EL (cell line): ENCODE measurements at places on chromosomes 2 and 18.

GRCh38 chr2:232214053-232214452 is 164.5 kb upstream of the ALPP start:
- no peak for DNase-seq

DNA sequence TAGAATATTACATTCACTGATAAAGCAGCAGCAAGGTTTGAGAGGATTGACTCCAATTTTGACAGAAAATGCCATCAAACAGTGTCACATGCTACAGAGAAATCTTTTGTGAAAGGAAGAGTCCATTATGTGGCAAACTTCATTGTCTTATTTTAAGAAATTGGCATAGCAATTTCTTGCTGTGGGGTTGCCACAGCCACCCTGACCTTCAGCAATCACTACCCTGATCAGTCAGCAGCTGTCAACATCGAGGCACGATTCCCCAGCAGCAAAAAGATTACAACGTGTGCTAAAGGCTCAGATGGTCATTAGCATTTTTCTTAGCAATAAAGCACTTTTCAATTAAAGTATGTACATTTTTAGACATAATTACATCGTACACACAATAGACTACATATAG is 74.7 kb downstream of the PRKCE start:
- no peak for DNase-seq

- no peak for DNase-seq
Measured at GRCh38 chr2:34308140-34308539, 709.0 kb upstream of the FAM98A start.

- no peak for DNase-seq
Measured at GRCh38 chr2:104774631-104775030, 79.3 kb upstream of the POU3F3 start.

DNA sequence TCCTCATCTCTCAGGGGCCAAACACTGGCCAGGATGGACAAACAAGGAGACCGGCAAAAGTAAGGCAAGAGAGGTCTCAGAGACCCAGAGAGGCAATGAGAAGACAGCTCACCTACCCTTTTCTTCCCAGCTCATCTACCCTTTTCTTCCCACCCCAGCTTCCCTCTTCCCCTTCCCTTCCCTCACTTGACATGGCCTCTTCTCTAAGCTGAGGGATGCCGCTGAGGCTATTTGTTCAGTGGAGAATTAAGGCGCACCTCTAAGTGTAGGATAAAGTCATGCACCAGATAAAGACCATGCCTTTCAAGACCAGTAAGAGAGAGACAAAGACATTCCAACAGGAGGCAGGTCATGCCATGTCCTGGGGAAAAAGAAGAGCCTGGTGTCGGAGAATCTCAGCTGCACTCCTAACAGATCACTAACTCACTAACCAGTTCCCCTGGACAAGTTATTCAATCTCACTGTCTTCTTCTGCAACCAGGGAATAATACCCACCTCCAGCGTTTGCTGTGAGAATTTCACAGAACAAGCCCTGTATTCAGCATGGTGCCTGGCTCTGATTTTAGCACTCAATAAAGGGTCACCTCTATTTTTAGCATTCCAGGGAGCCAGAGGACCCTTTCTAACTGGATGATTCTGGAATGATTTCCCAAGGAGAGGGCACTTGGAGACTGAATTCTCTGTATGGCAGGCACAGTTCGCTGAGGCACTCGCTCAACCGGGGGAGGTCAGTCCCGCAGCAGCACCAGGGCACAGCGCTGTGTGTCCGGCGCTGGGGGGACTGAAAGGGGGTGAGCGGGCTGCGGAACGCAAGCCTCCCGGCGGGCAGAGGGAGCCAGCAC is 3.0 kb upstream of the FOSL2 start:
- no peak for DNase-seq

GRCh38 chr2:152525277-152525838 is 190.4 kb downstream of the FMNL2 start:
- DNase-seq: peak; percentile 90

- DNase-seq: no peak
Measured at GRCh38 chr2:230998882-230999281, 3.0 kb downstream of the SPATA3 start.

DNA sequence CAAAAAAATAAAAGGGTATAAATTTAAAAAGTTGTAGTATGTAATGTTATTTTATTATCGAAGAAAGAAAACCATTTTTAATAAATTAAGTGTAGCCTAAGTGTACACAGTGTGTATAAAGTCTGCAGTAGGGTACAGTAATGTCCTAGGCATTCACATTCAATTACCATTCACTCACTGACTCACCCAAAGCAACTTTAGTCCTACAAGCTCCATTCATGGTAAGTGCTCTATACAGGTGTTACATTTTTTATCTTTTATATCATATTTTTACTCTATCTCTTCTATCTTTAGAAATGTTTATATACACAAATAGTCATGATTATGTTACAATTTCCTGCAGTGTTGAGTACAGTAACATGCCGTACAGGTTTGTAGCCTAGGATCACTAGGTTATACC is 59.5 kb downstream of the RABL2A start:
- DNase-seq: no peak

GRCh38 chr18:11004294-11004693 is 145.1 kb downstream of the PIEZO2 start:
- peak; percentile 31 for DNase-seq

- DNase-seq: no peak
Measured at GRCh38 chr2:141513853-141514252, 617.0 kb downstream of the LRP1B start.

GRCh38 chr2:195021711-195022507 is 635.1 kb upstream of the SLC39A10 start:
- peak; percentile 2 for DNase-seq

- no peak for DNase-seq
Measured at GRCh38 chr2:85988175-85988913, 99.6 kb upstream of the ST3GAL5 start.

DNA sequence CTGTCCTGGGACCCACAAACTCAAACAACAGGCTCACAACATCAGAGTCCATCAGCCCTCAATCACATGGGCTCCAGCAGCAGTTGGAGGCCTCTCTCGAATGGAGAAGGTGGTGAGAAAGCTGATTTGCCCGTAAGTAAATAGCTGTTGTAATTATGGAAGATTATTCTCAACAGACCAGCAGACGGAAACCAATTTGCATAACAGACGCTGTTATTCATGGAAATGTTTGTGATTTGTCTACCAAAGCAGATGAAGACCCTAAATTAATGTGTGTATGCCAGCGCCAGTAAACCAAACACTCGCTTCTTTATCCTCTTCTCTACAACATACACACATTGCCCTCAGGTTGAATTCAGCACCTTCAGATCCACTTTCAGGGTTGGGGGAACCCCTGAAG is 23.4 kb upstream of the GALNT14 start:
- no peak for DNase-seq

DNA sequence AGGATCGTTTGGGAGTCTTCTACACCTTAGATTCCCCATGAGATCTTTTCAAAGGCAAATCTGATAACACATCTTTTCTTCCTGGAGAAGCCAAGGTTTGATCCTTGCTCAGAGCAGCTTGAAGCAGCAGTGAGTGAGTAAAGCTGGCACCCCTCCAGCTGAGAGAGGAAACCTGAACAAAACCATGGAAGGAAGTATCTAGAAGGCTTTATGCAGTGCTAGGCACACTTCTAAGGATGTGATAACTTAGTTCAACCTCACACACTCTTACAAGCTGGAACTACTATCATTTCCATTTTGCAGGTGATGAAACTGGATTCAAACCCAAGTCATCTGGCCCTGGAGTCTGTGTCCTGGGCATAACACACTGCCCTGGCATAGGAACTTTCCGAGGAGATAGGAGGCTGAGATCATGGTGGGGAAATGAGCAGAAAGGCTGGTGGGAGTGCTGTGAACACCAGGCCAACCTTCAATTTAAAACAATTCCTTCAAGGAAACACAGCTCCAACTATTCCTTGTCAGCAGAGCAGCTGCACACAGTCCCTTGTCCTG is 71.2 kb downstream of the CTAGE1 start:
- peak; percentile 78 for DNase-seq

- no peak for DNase-seq
Measured at GRCh38 chr2:101921319-101921952, 70.3 kb upstream of the IL1R2 start.

DNA sequence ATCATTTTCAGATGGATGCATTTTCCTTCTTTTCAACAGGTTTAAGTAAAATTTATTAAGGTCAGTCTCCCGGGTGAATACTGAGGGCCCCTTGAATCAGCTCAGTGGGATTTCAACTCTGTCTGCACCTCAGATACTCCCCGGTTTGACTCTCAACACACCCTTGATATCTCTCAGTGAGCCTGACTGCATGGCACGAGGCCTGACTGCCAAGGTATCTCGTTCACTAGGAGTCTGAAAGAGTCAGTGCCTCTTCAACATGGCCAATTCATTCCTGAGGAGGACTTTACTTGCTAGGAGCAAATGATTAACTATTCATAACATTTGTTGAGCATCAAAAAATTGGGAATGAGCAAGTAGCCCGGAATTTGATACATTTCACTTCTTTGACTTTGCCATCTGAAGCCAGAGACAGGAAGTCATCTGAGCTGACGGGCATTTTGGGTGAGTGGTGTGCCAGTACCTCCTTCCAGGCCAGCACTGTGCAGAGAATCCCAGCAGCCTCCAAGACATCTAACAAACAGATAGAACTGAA is 81.0 kb downstream of the VAPA start:
- no peak for DNase-seq

DNA sequence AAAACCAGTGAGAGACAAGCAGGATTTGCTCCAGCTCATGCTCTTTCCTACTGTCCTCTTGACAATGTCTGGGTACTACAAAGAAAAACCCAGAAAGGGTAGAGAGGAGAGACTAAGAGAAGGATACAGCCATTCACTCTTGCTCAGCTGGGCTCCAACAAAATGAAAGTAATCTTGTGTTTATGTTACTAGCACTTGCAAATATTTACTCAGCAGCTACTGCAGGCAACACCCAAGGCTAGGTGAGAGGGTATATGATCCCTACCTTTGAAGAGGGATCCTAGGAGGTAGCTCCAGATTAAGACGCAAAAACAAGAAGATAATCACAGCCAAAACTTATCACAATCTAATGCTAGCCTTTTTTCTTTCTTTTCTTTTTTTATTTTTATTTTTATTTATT is 329.6 kb upstream of the ACVR2A start:
- no peak for DNase-seq

DNA sequence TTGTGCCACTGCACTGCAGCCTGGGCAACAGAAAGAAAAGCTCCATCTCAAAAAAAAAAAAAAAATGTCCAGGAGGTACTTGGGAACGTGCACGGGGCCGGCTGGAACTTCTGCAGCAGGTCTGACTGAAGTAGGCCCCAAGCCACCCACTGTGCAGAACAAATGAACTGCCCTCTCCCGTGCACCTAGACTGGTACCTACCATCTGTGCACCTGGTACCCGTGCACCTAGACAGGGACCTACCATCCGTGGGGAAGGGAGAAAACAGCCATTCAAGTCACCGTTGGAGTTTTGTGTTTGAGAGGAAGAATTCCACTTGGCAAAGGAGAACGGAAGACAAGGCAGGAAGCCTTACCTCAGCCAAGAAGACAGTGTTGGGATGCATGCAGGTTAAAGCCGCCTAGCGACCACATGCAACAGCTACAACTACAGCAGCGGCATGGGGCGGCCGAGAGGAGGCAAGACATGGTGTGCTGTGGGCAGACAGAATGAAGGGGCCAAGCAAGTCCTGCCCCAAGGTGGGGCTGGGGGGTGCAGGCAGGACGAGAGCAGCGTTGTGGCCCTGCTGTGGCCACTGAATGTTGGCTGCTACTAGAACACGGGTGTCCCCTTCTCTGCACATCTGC is 16.1 kb downstream of the ST3GAL5 start:
- no peak for DNase-seq

DNA sequence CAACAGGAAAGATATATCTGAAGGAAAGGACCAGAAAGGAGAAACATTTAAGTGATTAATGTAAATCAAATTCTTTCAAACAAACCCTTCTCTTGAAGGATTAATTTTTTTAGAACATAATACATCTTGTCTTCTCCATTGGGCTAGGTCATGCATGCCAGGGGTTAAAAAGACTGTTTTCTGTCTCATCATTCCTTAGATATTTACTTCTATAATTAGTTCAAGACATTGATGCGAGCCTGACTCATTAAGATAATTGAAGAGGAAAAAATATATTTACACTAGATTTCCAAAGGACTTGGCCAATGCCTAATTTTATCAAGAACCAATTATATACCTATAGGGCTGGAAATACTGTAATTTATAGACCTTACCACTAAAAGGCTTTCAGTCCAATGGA is 166.6 kb upstream of the SETBP1 start:
- no peak for DNase-seq

DNA sequence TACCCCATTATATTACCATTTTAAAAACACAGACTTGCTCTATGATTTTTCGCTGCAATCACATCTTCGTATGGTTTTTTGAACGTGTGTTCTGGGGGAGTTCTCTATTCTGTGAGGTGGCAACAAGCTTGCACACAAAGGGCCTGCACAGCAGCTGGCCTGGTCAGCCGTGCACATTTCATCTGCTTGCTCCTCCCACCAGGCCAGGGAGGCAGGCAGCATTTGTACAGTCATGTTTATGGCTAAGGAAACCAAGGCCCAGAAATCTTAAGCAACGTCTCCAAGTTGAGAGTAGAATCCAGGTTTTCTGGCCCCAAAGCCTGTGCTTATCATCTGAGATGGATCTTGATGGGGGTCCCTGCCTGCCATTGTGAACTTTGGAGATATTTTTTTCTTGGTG is 106.4 kb upstream of the SMIM21 start:
- no peak for DNase-seq

DNA sequence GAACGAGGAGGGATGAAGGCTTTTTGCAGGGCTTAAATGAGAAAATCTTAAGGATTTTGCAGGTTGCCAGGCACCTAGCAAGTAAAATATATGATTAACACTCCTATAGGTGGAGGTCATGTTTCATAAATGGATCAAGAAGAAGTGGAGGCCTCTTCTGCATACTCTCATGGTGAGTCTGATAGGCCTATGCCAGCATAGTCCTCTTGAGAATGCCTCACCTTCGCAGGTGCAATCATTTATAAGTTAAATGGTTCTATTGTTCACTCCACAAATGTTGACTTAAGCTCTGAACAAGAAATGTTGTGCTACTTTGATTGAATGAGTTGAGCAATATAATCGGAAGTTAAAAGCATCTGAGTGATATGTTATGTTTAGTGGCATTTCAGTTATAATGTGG is 12.1 kb downstream of the LRRTM1 start:
- no peak for DNase-seq

DNA sequence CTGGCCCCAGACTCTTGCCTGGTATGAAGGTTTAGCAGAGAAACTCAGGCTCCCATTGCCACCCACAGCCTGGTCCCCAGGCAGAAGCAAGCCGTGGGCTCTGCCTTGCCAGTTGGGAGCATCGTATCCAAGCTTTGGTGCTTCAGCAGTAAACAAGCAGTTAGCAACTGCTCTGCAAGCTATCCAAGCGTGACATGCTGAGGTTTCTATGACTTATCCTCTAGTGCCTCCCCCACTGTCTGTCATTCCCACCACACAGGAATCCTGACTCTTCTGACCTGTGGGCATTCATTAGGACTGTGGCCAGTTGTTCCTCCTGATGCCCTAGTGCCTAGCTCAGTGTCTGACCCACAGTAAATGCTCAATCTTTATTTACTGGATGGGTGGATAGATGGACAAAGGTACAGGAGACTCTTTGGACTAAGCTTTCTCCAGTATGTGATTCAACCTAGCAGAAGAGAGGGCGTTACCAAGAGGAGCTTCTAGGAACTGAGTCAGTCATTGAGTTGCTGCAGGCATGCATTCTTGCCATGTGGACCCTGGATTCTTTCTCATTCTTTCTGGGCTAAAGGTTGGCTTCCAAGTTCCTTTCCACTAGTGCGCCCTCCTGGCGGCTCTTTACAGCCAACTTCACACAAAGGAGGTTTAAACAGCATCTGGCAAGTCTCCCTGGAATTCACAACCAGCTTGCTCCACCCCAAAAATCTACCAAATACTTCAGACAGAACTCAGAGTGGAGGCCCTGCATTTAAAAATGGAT is 40.6 kb upstream of the MRPL19 start:
- DNase-seq: peak; percentile 99
